NCI-H1048 (cell line): ENCODE measurements at places on chromosomes 13 and 19.

DNA sequence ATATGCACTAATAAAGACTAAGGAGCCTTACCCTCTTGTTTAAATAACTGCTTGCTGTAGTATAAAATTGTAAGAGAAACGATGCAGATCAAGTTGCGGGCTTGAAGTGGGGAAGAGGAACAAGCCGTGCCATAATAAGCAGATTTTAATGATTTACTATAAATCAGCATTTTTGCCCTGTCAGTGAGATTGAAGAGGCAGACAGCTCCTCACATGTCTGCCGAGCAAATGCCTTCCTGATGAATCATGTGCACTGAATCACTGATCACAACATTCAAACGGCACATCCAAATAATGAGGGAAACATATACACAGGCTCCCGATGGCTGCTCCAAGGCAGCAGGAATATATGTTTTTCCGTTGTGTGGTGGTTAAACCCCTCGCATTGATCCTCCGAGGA, 282.9 kb downstream of the TSHZ3 start:
- DNase-seq = no peak

- DNase-seq = no peak
Measured at GRCh38 chr13:36454987-36455386, 22.7 kb downstream of the CCNA1 start.

DNA sequence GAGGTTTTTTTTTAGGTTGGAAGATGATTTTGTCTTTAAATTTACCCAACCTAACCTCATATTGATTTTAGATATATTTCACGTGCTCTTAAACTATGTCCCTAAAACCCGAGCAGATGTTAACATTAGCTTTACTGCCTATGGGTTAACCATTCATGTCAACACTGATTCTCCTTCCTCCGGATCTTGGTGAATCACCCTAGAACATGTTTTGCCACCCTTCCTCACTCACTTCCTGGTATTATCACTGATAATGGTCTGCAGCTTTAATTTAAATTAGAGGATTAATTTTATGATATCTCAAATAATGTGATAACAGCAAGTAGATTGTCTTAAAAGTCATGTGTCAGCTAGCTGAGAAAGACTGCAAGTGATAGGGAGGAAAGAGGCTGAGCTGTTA, 31.9 kb downstream of the HTR2A start:
- DNase-seq = no peak

- DNase-seq = no peak
Measured at GRCh38 chr13:29758531-29759114, 91.8 kb downstream of the UBL3 start.

GRCh38 chr19:49847731-49848696, 2.9 kb upstream of the PTOV1 start:
- DNase-seq = no peak

DNA sequence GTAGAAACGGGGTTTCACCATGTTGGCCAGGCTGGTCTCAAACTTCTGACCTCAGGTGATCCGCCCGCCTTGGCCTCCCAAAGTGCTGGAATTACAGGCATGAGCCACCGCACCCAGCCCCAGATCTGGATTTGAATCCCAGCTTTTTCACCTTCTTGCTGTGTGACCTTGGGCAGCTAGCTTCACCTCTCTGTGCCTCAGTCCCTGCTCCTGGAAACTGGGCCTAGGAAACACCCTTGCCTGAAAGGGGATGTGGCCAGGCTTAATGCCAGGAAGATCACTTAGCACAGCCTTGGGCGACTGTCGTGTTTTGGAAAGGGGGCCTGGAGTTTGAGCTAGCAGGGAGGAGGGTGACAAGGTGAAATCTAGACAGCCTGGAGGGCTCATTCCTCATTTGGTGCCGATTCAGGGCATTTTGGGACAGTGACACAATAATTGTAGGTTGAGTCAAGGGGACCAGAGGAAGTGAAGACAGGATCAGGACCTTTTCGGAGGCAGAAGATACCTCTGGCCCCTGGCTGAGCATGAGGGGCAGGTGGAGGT, 1.8 kb downstream of the PGPEP1 start:
- DNase-seq = no peak

DNA sequence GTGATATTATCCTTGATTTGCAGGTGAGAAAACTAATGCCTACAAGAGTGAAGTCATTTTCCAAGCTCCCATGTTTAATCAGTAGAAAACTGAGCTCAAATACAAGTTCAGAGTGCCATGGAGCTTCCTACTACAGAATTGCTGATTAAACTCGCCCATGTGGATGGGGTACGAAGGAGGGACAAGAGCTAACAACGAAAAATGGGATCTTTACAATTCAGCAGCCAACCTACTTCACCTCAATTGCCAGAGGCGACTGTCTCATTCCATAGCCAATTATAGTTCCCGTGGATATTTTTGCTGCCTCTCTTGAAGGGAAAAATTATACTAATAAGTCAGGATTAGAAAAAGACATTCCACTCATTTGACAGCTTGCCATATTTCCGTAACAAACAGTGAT, 1155.1 kb downstream of the OLFM4 start:
- DNase-seq = no peak
